Fibroblast of skin of back (primary cell): ENCODE measurements at places on chromosomes 13 and 19.

DNA sequence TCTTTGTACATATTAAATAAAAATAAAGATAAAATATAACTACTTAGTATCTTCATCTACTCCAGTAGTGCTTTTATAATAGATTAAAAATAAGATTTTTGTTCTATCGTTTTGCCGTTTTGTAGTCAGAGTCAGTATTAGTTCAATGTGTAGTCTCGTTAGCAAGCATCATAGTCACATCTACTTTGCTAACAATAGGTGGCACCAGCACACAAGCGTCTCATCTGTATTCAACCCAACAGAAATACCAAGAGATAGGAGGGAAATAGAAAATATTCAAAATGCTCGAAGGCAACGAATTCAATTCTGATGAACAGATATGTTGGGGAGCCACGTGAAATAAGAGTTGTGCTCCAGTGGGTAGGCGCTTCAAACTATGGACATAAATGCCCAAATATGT is 21.4 kb upstream of the MICU2 start:
- peak; percentile 33 for DNase-seq

DNA sequence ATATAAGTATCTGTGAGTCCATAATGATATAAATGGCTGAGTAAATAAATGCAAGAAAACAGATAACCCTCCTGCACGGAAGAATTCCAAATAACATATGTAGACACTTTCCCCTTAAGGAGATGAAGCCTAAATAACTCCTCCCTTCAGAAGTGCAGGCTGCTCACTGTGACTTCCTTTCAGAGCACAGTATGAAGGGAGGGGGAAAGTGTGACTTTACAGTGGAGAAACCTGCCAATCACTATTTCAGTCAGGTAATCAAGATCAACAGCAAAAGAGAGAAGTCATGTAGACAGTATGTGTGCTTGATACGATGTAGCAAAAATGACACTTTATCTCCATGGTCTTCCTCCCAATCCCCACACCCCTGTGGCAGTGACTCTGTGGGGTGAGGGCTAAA is 7.1 kb downstream of the GGACT start:
- no peak for DNase-seq

DNA sequence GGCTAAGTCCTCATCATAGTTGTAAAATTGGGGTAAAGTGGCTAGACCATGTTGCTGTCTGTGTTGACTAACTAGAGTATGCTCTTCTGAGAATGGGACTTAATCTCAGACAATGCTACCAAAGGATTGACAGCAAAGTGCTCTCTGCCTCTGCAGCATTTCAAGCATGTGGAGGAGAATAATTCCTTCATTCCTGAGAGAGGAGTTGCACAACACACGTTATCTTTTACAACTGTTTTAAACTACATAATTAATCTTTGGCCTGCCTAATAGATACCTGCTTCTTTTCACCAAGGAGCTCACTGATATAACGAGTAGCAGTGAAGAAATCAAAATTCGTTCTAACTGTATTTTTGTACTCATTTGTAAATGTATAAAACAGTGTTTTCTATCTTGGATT is 2172.2 kb downstream of the PCDH9 start:
- no peak for DNase-seq

DNA sequence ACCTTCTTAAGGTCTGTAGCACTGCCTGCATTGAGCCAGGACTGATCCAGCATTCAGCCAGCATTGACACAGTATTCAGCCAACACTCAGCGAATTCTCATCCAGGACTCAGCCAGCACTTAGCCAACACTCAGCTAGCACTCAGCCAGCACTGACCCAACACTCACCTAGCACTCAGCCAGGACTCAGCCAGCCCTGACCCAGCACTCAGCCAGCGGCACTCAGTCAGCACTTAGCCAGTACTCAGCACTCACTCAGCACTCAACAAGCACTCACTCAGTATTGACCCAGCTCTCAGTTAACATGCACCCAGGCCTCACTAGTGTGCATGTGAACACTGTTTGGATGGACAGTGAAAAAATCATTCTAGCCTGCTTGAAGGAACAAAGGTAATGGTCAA is 55.0 kb downstream of the TSHZ3 start:
- no peak for DNase-seq

DNA sequence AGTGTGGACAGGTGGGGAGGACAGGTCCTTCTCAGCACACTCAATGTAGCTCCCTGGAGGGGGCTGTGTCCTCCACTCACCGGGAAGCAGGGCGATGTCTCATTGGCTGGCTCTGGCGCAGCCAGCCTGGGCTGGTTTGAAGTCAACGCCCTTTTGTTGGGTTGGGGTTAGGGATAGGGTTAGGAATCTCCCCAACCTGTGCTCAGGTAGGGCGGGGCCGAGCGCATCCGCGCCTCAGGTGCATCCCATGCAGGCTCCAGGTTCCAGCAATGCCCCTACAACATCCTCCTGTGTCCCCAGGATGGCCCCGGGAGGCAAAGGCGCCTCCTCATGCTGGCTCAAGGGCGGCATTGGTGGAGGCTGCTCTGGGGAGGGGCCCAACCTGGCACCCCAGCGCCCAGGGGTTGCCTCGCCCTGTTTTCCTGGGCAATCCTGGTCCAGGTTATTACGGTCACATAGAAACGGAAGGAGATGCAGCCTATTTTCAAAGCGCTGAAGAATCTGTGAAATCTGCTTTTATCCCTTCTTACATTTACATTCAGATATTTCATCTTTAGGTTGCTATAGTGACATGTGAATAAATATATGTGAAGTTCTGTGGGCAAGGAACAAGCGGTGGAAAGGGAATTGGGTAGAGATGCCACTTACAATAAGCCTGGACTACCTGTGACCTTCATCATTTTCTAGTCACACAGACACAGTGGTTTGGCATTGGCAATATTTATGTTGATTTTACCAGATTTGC is 74.3 kb downstream of the TM9SF2 start:
- DNase-seq = no peak

DNA sequence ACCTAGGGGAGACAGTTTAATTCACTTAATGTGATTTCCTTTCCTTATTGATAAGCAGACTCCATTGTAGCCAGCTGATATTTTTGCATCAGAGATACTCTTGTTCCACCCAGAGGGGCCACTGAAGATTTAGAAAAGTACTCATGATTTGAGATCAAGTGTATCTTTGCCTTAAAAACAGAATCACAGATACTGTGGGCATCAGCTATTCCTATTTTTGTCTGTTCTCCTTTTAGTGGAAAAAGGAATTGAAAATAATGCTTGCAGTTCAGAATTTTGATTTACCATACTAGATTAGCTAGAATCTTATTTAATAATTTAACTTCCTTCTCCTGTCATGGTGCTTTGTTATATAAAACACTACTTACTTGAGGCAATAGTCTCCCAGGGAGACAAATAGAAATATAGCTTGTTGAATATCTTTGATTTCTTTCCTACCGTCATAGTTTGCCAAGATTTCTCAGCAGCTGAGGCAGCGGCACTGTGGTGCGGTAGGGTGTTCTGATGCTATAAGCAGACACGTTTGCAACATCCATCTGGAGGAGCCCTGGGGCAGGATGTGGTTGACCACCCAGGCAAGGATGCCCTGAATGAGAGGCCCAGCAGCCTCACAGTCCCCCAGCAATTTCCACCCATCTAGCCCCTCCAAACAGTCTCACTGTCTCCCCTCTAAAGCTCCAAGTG is 47.0 kb upstream of the RAP2A start:
- no peak for DNase-seq

- peak; percentile 83 for DNase-seq
These were observed 1.0 kb downstream of the HMGB1 start for GRCh38 chr13:30464496-30465342.
